ENCODE measurements at places on chromosomes 2 and 18.

DNA sequence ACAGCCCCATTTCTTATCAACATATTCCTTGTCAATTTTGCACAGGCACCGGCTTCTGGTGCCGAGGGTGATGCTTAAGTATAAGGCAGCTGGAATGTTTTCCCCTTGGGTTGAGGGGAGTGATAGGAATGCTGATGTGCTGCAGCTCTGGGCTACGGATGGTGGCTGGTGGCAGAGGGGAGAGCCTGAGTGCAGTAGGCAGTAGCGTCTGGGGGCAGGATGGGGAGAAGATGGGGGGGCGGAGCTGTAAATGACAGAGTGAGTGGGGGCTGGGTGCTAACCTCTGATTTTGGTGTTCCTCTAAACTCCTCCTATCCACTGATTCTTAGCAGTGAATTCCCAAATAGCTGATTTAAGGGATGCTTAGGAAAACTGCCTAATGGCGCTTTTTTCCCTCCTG lies 20.7 kb downstream of the TMEM178A start:
- no peak overlapping the region for H3K27ac ChIP-seq
- H3K4me1 ChIP-seq = peaks cover 50% of the 10 kb centered on the region
- H3K36me3 ChIP-seq = peaks cover 3% of the 10 kb centered on the region
- H3K27me3 ChIP-seq = no peaks in the 10 kb centered on the region
- H3K4me3 ChIP-seq = no peak overlapping the region

DNA sequence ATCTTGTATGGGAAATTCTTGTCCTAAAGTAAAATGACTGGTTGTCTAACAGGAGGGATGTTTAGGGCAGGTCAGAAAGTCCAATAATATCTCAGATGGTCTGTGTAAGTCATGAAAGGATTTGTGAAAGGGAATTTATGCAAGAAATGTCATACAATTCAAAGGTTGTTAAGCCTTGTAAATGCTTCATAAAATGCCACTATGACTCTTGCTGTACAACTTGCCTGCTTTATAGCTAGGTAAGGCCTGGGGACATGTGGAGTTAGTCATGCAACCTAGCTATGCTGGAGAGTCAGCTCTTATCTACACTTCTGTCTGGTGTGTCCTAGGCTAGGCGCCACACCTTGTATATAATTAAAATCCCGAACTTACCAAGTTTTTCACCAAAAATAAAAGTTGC lies 36.9 kb upstream of the VWA3B start:
- no peak overlapping the region for H3K27ac ChIP-seq
- peaks cover 1% of the 10 kb centered on the region for H3K36me3 ChIP-seq
- no peaks in the 10 kb centered on the region for H3K27me3 ChIP-seq
- no peak for DNase-seq
- peaks cover 3% of the 10 kb centered on the region for H3K4me1 ChIP-seq

DNA sequence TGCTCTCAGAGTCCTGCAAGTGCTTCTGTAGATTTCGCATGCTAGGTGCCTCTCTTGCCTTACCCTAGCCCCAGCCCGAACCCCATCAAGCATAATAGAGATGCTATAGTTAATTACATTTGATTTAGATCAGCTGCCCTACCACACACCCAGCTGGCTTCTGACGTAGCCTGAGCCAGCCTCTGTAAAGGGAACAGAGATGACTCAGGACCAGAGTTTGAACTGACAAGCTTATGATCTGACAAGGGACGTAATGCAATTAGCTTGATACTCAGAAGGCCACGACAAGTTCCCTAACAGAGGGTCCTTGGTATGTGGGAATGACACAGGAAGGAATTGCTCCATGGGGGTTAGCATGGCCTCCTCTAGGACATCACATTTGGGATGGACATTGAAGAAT lies 126.6 kb downstream of the LRATD1 start:
- no peak overlapping the region for H3K4me3 ChIP-seq
- no peak overlapping the region for H3K27ac ChIP-seq
- H3K4me1 ChIP-seq = peaks cover 10% of the 10 kb centered on the region
- H3K27me3 ChIP-seq = no peaks in the 10 kb centered on the region
- no peaks in the 10 kb centered on the region for H3K36me3 ChIP-seq
- no peak for DNase-seq

GRCh38 chr2:191325651-191326365 lies 80.6 kb downstream of the MYO1B start:
- DNase-seq = no peak
- no peaks in the 10 kb centered on the region for H3K27me3 ChIP-seq
- no peak overlapping the region for H3K27ac ChIP-seq
- H3K4me1 ChIP-seq = peaks cover 20% of the 10 kb centered on the region
- no peak overlapping the region for H3K4me3 ChIP-seq

DNA sequence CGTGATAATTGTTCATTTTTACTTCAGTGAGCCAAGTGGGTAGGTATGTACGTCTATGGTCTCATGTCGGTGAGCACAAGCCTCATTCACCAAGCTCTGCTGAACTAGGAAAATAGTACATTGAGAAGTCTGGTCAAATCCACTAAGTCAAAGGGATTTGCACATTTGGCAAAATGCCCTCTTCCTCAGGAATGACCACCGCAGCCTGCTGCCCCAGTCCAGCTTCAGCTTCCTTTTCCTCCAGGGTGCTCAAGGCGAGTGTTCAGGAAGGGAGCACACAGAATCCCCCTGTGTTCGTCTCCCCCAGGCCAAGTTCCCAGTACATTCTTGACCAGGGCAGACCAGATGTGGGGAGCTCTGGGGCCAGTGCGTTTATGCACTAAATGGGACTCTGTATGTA lies 23.0 kb downstream of the TCF7L1 start:
- DNase-seq = no peak
- peak overlapping the region; percentile 79 for H3K27ac ChIP-seq
- H3K36me3 ChIP-seq = peaks cover 3% of the 10 kb centered on the region
- H3K4me3 ChIP-seq = no peak overlapping the region

GRCh38 chr2:177212891-177213856 lies 580 bp downstream of the HNRNPA3 start:
- peaks cover 29% of the 10 kb centered on the region for H3K4me1 ChIP-seq
- H3K4me3 ChIP-seq = peak overlapping the region; percentile 92

DNA sequence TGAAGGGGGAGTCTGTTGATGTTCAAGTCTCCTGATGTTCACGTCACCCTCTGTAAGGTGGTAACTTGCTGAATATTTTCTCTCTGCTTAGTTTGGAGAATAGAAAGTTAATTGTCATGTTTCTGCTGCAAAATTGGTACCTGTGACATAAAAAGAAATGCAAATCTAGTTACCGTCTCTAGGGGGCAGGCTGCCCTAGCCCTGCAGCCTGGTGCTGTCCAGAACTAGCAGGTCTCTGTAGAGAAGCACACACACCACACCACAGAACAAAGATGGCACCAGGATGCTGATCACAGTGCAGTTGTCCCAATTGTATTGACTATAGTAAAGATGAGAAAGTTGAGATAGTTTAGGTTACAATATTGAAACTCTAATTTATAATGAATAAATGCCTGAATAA lies 47.0 kb downstream of the SLC9A4 start:
- H3K36me3 ChIP-seq = no peaks in the 10 kb centered on the region
- H3K27me3 ChIP-seq = no peaks in the 10 kb centered on the region
- DNase-seq = no peak
- no peak overlapping the region for H3K4me3 ChIP-seq

DNA sequence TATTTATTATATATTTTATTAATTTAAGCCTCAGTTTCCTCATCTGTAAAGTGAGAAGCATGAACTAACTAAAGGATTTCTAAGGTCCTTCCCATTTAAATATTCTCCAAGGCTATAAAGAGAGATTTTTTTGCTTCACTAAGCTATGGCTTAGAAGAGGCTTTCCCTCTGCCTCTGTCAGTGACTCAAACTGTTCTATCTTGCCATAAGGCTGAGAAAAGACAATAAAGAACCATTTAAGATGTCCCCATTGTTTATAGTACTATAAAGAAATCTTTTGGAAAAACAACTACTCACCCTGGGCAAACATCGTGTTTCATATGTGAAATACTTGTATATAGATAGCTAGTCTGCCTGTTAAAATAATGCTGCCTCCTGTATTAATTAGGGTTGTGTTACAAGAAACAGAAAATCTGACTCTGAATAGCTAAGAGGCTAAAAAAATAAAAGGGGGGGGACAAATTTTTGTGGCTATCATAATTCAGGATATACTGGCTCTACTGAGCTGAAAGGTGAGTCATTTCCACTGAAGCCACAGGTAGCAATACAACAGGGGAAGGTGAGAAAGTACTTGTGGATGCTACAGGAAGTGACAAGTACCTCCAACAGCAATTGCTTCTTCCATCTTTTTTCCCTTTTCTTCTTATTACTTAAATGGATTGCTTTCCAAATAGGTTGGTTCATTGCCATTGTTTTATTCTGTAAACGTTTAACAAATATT lies 25.4 kb downstream of the EPHA4 start:
- H3K27me3 ChIP-seq = no peaks in the 10 kb centered on the region
- peaks cover 17% of the 10 kb centered on the region for H3K4me1 ChIP-seq
- H3K27ac ChIP-seq = no peak overlapping the region
- peaks cover 11% of the 10 kb centered on the region for H3K36me3 ChIP-seq
- no peak for DNase-seq

- peaks cover 8% of the 10 kb centered on the region for H3K27me3 ChIP-seq
- no peak overlapping the region for H3K27ac ChIP-seq
- H3K36me3 ChIP-seq = no peaks in the 10 kb centered on the region
- peaks cover 4% of the 10 kb centered on the region for H3K4me1 ChIP-seq
Observed at GRCh38 chr2:229129738-229130371, 141.2 kb downstream of the PID1 start.

- H3K4me1 ChIP-seq = peaks cover 12% of the 10 kb centered on the region
- DNase-seq = no peak
- no peaks in the 10 kb centered on the region for H3K36me3 ChIP-seq
- H3K4me3 ChIP-seq = peak overlapping the region; percentile 65
Observed at GRCh38 chr2:176174824-176175708, 13.4 kb upstream of the HOXD1 start.

DNA sequence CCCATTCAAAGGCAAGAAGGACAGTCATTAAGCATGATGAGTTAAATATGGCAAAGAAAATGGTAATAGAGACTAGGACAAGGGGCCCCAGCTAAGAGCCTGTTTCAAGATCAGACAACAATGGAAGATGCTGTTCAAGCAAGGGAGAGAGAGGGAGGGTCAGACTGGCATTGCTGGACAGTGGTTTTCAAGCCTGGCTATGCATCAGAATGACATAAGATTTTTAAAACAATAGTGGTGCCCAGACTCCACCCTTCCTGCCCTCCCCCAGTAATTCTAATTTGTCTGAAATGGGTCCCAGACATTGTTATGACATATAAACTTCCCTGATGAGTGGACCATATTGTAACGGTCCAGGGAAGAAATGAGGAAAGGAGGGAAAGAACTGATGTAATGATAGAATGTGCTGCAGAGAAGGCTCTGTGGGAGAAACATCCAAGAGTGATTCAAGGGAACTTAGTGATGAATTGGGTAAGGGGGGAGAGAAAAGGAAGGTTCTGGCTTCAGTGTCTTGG lies 112.9 kb upstream of the TRIB2 start:
- H3K4me1 ChIP-seq = peaks cover 4% of the 10 kb centered on the region
- H3K36me3 ChIP-seq = no peaks in the 10 kb centered on the region
- no peak overlapping the region for H3K4me3 ChIP-seq
- DNase-seq = no peak
- no peak overlapping the region for H3K27ac ChIP-seq
- H3K27me3 ChIP-seq = peaks cover 11% of the 10 kb centered on the region

- no peak for DNase-seq
- peaks cover 32% of the 10 kb centered on the region for H3K4me1 ChIP-seq
- no peak overlapping the region for H3K27ac ChIP-seq
- no peaks in the 10 kb centered on the region for H3K27me3 ChIP-seq
- no peaks in the 10 kb centered on the region for H3K36me3 ChIP-seq
- no peak overlapping the region for H3K4me3 ChIP-seq
Observed at GRCh38 chr2:177171418-177171865, 41.2 kb upstream of the HNRNPA3 start.

GRCh38 chr2:189504238-189504637 lies 63.0 kb downstream of the WDR75 start:
- H3K36me3 ChIP-seq = peaks cover 3% of the 10 kb centered on the region
- no peaks in the 10 kb centered on the region for H3K27me3 ChIP-seq
- H3K27ac ChIP-seq = no peak overlapping the region
- DNase-seq = no peak

GRCh38 chr2:71944806-71945602 lies 202.7 kb downstream of the CYP26B1 start:
- peaks cover 19% of the 10 kb centered on the region for H3K27me3 ChIP-seq
- H3K4me1 ChIP-seq = no peaks in the 10 kb centered on the region
- DNase-seq = no peak
- no peak overlapping the region for H3K4me3 ChIP-seq
- H3K36me3 ChIP-seq = no peaks in the 10 kb centered on the region

DNA sequence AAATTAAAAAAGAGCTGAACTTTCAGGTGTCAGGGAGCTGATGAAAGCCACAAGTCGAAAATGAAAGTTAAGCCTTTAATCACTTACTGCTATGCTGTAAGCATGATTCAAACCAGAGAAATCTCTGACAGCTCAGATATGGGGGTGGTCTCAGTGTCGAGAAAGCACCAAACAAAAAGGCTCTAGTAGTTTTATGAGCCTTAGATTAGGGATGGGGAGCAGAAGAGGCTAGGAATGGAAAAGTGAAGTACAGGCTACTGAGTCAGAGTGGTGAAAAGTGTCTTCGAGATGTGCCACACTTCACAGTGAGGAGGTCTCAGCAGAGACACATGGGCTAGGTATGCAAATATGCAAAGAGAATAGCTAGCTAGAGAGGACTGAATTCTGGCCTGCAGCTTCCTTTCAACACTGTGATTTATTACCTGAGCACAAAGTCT lies 482.2 kb downstream of the SPAG16 start:
- no peak overlapping the region for H3K27ac ChIP-seq
- peaks cover 11% of the 10 kb centered on the region for H3K4me1 ChIP-seq
- DNase-seq = no peak
- no peaks in the 10 kb centered on the region for H3K36me3 ChIP-seq

- no peaks in the 10 kb centered on the region for H3K36me3 ChIP-seq
- H3K4me3 ChIP-seq = no peak overlapping the region
- H3K27ac ChIP-seq = no peak overlapping the region
- DNase-seq = no peak
Observed at GRCh38 chr2:86293612-86294011, 43.8 kb downstream of the REEP1 start.

DNA sequence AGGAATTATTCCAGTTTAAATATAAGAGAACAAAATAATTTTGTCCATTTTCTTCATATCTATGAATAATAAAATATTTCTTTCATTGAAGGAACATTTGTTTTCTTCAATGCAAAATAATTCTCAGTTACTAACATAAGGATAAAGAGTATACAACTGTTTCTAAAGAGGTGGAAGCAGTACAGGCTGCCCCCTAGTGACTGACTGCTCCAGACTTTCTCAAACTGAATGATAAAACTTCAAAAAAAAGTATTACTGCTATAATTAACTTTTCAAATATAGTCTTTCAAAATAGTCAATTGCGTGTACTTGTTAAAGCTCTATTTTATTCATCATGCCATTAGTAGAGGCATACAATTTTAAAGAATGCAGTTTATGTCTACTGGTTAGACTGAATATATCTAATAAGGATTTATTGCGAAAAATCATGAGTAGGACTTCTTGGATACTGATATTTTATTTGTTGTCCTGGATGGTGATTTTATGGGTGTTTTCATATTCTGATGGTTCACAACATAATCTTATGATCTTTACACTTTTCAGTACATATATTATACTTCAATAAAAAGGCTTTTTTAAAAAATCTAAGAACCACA lies 100.1 kb downstream of the WDPCP start:
- H3K27ac ChIP-seq = no peak overlapping the region
- H3K36me3 ChIP-seq = no peaks in the 10 kb centered on the region
- DNase-seq = no peak
- no peak overlapping the region for H3K4me3 ChIP-seq
